ENCODE measurements at places on chromosomes 13 and 19.

DNA sequence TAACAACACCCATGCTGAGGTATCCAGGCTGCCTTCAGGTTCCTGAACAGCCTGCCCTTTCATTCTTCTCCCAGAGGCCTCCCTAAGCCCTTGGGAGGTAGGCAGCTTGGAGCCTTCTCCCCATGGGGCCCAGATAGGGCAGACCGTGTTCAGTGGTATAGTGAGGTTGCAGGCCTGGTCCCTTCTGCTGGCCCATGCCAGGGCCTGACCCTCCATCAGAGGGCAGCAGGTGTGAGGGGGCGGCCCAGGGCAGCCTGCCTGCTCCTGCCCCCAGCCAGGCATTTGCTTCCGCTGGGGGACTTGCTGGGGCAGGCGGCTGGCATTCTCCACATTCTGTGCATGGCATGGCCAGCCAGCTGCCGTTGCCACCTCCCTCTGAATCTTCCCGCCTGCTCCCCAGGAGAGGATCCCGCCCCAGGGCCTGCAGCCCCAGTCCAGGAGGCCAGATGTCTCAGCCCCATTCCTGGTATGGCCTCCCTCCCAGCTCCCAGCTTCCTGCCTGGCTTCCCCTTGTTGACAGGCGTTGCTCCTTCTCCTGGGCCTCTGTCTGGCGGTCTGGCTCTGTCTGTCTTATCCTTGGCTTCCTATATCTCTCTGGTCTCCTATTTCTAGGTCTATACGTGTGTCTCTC, 8.9 kb downstream of the CIC start:
- no peak for DNase-seq

DNA sequence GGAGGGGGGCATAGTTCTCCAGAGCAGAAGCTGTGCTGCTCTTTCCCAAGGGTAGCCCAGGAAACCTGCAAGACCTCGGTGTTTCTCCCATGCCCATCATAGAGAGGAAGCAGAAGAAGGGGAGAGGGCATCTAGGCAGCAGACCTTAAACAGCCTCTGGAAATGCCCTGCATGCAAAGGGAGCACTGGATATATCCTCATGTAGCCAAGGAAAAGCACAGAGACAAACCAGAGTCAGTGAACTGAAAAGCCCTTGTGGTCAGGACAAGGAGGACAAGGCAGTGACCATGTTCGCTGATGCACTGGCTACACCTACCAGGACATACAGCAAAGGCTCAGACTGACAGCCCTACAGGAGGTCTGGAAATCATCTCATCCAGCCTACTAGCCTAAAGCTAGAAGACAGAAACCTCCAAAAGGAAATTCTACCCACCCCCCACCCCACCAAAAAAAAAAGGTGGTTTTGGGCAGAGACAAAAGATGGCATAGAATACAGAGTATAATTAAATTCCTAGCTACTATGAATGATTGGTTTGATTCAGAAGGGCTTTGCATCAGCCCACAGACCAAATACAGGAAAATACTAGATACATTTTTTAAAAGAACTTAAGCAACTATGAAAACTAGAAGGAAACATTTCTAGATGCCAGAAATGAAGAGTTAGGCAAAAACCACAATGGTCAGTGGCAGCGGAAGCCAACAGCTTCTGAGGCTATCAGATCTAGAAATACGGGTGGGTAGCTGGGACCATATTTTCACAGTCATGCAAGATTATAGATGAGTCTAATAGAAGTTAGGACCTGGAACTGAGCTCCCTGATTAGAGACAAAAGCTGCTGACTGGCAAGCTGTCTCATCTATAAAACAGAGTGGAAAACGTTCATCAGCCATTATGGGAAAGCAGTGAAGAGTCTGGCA, 4.4 kb upstream of the TBC1D4 start:
- DNase-seq, result no peak

DNA sequence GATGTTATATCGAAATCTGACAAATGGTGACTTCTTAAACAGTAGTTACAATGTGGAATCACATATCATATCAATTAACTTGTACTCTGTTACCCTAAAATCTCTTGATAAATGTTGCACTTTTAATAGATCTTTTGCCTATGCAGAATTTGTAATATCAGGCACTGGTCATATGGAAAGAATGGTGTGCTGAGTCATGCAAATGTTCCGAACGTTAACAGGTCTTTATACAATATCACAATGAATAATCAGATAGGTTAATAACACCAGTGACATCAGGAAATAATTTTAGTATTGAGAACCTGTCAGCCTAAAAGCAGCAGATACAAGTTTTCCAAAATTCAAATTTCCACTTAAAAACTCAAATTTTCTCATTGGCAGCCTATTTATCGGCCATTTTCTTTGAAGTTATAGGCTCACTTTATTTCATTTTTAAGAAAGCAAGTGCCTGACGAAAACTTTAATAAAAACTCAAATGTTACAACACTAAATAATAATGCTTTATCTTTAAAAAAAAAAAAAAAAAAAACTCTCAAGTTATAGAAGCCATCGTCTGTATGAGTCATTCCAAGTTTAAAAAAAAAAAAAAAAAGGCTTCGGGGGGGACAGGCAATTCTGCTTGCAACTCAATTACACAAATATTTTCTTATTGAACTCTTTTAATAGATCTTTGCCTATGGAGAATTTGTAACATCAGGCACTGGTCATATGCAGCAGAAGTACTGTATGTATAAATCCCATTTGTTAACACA, 180.9 kb downstream of the DIAPH3 start:
- DNase-seq, result no peak

GRCh38 chr19:55165952-55166529, 372 bp downstream of the DNAAF3 start:
- no peak for DNase-seq

DNA sequence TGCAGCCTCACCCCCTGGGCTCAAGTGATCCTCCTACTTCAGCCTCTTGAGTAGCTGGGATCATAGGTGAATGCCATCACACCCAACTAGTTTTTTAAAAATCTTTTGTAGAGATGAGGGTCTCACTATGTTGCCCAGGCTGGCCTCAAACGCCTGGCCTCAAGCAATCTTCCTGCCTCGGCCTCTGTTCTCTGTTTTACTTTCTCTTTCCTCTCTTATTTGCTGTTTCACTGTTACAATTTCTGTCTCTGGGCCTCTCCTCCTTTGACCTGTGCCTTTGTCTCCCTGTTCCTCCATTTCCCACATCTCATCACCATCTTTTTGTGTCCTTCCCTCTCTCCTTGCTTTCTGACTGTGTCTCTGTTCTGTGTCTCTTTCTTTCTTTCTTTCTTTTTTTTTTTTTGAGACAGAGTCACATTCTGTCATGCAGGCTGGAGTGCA, 9.3 kb downstream of the SHKBP1 start:
- DNase-seq, result no peak

- no peak for DNase-seq
These were observed 3.5 kb downstream of the KLK1 start for GRCh38 chr19:50820086-50820485.

- DNase-seq, result no peak
These were observed 2.0 kb upstream of the CEBPA start for GRCh38 chr19:33304371-33304759.

DNA sequence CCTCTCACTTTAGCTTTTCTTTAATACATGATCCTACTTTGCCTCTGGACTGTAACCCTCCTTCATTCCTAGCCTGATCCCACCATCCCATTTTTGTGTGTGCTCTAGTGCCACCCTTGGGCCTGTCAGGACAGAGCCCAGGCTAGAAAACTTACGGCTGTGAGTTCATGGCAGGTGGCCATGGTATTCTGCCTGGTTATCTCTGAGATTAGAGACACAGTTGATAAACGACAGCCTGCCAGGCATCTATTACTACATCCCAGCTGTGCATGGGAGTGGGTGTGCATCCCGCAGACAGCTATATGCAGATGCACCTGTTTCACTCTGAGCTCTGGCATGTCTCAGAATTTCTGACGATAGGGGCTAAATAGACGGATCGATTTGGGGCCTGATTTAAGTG, 110.9 kb downstream of the HS6ST3 start:
- DNase-seq, result no peak
